ENCODE measurements at places on chromosomes 5 and 9. TPM values are rescaled to one million over a fixed set of nuclear protein-coding genes. Genes with fewer than 3 reads are reported as not detected.

DNA sequence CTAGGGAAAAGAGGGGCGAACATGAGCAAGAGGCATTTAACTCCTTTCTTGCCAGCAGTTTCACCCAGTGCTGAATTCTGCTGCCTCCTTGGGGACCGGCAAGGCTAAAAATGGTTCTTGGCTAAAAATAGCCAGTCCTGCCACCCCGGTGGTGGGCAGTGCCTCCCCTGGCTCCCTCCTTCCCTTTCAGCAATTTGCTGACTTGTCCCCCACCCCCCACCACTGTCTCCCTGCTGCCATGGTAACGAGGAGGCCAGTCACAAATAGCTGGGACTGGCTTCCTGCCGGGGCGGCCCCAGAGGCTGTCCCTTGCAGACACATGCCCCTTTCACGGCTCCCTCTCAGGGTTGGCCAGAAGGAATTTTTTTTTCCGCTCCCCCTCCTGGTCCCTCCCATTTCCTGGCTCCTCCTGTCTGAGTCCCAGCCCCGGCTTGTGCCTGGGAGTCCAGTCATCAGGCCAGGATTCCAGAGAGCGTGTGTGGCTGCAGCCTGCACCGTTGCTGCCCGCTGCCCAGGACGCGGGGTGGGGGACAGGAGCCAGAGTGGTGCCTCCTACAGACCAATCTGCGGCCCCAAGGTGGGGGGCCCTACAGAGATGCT, 130.3 kb downstream of the RGS3 start:
- DNase-seq: no peak

GRCh38 chr5:107853696-107854095, 183.0 kb upstream of the EFNA5 start:
- no peak for DNase-seq

DNA sequence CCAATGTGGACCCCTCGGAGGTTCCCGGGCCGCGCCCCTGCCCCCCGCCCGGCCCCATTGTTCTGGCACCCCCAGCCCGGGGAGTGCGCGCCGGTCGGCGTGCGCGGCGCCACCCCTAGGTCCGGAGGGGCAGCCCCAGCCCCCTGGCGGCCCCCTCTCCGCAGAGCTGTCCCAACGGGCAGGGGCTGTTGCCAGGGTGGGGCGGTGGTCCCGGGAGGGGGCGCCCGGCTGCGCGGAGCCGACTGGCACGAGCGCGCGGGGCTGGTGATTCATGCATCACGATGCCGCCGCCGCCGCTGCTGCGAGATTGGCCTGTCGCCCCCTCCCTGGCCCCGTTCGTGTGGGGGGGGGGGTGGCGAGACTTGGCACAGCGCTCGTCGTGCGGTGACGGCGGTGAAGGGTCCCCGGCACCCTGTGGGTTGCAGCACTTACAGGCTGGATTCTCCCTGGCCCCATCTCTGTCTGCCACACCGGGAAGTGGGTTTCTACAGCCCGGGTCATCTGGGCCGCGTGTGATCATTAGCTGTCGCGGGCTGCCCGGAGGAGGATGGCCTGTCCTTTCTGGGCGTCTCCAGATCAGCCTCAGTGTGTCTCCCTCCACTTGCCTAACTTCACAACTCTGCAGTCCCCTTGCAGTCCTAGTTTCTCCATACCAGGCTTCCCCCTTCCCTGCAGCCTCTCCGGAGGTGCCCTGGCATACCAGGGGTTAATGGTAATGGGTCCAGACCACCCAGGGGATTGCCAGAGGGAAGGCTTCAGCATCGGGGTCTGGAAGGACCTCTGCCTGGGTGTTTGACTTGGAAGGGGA, 858 bp downstream of the NCS1 start:
- peak; percentile 50 for DNase-seq

Gene TMOD1
- 2.5 TPM for total RNA-seq

DNA sequence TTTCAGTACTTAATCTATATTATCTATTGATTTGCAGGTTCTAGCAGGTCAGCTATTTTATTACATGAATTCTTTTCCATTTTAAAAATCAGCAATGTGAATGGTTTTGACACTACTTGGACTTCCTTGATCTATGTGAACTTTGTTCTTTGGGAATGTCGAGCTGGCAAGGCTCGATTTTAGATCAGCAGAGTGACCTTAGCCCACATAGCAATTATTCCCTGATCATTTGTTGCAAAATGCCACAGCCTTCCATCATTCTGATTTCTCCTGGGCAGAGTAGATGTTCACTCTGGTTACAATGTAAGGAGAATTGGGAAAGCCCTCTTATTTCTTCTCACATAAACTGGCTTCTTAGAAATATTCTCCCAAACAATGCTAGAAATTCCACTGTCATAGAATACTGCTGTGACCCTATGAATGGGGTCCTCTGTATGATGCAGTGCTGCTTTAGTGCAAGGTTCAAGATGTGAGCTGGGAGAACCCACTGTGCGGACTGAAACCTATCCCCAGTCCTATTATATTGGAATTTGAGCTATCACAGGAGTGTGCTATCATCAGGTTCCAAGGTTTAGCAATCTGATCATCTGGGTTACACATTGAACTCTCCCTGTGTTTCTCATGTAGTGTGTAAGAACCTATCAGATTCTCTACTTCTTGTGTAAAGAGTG, 15.7 kb upstream of the GDA start:
- no peak for DNase-seq

Gene PCDHGA8
- total RNA-seq: not detected

- DNase-seq: no peak
Observed at GRCh38 chr5:75466006-75466716, 45.3 kb downstream of the CERT1 start.

- no peak for DNase-seq
Observed at GRCh38 chr5:170782438-170782837, 1.1 kb upstream of the GABRP start.

Gene GPSM1
- 10.6 TPM for total RNA-seq

DNA sequence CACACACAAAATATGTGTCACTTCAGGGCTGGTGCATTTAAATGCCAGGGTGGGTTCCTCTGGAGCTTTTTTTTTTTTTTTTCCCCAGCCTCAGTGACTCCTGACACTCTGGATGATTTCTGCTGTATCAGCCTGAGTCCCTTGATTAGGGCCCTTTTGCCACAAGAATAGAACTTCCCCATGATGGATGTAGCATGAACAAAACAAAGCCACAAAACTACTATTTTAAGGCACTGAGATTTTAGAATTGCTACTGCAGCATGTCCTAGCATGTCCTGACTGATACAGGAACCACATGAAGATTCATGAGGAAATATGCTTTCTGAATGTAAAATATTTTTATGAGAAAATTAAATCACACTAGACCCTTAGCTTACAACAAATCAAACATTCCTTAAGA, 13.9 kb upstream of the ADGRD2 start:
- no peak for DNase-seq

- DNase-seq: no peak
Observed at GRCh38 chr9:91196103-91196950, 165.4 kb downstream of the AUH start.

GRCh38 chr9:127263664-127264063, 910 bp upstream of the GARNL3 start:
- no peak for DNase-seq

Gene NUP214
- 45.5 TPM for total RNA-seq

GRCh38 chr5:17896605-17897004, 262.3 kb downstream of the TAF11L14 start:
- no peak for DNase-seq

DNA sequence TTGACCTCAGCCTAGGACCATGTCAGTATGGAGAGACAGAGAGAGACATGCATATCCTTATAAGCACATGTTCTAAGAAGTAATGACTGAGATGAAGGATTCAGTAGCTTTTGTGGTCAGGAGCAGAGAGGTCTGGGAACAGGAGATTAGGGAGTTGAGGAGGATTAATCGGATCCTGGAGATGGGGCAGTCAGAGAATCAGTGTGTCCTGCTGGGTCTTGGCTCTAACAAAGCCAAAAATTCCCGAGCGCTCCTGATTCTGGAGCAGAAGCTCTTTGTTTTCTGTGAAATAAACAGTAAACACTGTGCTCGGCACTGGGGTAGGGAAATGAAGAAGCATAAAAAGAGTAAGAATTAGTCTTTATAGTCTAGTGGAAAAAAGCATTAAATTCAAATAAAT, 520.0 kb upstream of the CLINT1 start:
- DNase-seq: no peak

DNA sequence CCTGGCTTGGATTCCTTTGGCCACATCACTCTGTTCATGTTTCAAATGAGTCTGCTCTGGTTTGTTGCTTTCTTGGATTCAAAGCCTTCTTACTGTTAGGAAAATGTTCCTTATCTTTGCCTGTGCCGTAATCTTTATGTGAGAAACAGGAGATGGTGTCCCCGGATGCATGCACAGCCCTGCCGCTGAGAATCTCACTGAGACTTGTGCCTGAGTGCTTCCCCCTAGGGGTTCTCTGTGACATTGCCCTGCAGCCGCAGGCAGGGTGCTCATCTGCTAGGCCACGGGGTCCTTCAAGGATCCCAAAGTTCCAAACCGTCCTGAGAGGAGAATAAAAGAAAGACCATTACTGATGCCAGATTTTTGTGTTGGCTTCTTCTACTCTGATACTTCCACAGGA, 81.4 kb upstream of the ANKRD55 start:
- DNase-seq: no peak

Gene NCS1
- 26.8 TPM for total RNA-seq

Gene FAM81B
- total RNA-seq: not detected

GRCh38 chr5:100516285-100516684, 18.9 kb upstream of the FAM174A start:
- DNase-seq: no peak

DNA sequence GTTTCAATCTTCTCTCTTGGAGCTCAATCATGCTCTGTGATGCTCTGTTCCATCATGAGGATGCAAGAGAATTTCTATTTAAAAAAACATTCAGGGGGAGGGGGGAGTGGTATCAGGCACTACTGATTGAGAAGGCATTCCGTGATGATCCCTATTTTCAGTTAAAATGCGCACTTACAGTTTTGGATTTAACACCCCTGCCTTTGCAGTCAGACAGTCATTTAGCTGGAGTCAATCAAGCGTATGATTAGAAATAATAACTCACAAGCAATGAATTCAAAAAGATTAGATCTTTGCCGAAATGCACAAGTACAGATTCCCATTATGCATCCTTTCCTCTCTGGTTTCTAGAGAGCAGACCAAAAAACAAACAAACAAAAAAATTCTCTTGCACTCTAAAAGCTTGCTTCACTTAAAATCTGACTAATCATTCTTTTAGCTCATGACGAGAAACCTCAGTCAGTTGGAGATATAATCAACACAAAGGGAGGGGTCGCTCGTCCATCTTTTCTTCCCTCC, 55.4 kb downstream of the EFNA5 start:
- DNase-seq: no peak

Gene STING1
- 344 TPM for total RNA-seq

GRCh38 chr9:4009006-4009511, 290.8 kb downstream of the GLIS3 start:
- DNase-seq: no peak

DNA sequence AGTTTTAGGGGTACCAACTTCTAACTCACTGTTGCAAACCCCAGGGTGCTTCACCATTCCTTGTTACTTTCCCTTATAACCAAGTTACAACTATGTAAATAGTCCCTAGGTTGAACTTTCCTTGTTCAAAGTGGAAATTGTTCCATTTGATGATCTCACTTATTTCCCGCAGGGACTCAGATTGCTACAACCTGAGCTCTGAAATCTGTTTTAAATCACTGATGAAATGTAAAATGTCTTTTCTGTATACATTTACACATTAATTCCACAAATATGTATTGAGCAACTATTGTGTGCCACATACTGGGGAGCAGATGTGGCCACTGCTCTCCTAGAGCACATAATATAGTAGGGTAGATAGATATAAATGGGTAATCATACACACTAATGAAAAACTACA, 69.1 kb upstream of the TARS1 start:
- no peak for DNase-seq

Gene PAPPA
- total RNA-seq: not detected

- DNase-seq: no peak
Observed at GRCh38 chr5:9454012-9454481, 91.8 kb downstream of the SEMA5A start.

Gene SNCAIP
- not detected for total RNA-seq

DNA sequence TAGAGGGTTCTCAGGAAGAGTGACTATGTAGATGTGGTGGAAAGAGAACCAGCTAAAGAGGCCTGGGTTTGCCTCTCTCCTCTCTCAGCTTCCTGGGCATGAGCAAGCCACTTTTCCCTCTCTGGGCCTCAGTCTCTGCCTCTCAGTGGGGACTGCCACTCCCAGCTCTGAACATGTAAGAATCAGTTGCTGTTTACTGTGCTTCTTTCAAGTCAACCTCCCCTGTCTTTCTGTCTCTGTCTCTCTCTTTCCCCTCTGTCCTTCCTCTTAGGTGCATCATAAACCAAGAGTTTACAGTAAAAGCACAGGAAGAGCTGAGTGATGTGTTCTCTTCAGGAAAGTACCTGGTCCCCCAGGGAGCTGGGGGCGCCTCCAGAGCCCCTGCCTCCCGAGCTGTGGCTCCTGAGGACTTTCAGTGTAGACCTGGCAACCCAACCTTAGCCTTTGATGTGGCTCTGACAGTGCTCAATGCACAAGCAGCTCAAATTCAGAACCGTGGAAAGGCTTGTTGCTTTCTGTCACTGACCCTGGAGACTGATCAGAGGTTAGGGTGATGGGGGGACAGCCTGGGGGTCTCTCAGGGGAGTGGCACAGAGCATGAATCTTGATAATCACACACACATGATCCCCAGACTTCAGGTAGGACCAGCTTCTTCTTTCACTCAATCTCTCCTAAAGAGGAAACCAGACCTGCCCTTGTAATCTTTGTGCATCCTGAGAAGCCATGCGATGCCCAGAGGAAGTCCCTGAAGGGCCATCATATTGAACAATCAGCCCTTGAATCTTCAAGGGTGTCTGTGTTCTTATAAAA, 59.4 kb upstream of the TNFSF8 start:
- DNase-seq: peak; percentile 86

DNA sequence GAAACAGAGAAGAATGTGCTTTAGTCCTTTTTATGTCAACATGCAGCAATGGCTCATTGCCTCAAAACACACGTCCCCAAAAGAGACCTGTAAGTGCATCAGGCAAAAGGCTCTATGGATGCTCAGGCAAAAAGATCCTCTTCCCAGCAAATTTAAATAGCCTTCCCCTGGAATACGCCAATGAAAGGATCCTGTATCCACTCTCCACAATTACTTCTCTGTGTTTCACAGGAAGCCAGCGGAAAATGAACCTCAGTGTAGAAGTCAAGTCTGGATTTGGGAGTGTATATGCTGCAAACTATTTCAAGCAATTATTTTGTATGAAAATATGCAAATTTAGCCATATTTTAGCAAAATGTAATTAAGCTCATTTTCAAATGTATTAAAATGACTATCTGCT, 217.9 kb downstream of the EPB41L4A start:
- no peak for DNase-seq

Gene ZNF883
- 0.29 TPM for total RNA-seq

Gene ERAP2
- total RNA-seq: 44.8 TPM

Gene GLRA1
- total RNA-seq: not detected

DNA sequence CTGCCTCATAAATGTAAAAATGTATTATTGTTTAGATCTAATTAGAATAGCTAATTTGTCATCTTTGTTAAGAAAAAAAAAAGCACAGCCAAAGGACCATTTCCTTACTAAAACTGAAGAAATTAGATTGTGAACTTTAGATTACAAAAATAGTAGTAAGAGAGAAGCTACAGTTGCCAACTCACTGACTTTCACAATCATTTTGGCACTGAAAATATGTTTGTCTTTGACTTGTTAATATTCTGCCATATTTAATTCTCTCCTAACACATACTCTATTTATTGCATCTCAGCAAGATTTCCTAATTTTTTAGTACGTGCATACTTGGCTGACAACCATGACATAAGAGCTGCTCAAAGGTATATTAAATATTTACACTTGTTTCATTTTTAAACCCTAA, 297.1 kb downstream of the TUSC1 start:
- no peak for DNase-seq

GRCh38 chr5:73496984-73497457, 1.2 kb upstream of the BTF3 start:
- no peak for DNase-seq

Gene GNA14
- not detected for total RNA-seq

Data from activated CD4-positive, alpha-beta memory T cell treated with anti-CD3 and anti-CD28 coated beads for 36 hours (primary cell).